ENCODE measurements at places on chromosomes 1 and 21.

DNA sequence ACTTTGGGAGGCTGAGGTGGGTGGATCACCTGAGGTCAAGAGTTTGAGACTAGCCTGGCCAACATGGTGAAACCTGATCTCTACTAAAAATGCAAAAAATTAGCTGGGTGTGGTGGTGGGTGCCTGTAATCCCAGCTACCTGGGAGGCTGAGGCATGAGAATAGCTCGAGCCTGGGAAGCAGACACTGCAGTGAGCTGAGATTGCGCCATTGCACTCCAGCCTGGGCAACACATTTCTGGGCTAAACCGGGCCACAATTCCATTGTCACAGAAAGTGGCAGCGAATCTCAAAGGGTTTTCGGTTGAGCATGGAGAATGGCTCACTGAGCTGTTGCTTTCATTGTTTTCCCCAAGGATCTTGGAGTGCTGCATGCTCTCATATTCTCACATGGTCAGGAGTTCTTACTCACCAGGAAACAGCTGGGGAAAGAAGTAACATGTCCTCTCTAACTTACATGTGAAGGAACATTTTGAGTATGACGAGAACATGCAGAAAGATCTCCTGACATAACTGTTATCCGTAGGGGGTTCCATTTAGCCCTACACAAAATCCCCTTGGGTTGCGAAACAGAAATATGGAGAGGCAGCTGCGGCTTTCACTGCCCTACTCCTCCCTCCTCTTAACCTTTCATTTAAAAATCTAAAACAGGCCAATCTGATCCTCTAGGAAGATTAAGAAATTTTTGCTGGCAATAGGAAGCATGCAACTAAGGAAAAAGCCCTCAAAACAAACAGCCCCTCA lies 341.1 kb downstream of the PCP4 start:
- no peak for DNase-seq

DNA sequence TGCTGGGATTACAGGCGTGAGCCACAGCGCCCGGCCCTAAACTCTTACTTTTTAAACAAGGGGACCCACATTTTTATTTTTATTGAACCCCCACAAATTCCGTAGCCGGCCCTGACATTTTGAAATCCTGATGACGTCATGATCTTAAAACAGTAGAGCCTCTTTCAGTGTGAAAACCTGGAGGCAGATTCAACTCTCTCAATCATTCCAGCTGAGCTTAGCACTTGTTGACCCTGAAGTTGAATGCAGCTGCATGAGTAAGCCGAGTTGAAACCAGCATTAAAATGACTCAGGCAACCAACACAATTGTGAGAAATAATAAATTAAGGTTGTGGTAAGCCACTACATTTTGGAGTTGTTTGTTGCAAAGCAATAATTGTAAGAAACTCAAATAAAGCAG lies 93.9 kb upstream of the ADGRL4 start:
- peak; percentile 77 for DNase-seq

- DNase-seq = no peak
These were observed 144.4 kb upstream of the NRIP1 start for GRCh38 chr21:15209224-15209623.

DNA sequence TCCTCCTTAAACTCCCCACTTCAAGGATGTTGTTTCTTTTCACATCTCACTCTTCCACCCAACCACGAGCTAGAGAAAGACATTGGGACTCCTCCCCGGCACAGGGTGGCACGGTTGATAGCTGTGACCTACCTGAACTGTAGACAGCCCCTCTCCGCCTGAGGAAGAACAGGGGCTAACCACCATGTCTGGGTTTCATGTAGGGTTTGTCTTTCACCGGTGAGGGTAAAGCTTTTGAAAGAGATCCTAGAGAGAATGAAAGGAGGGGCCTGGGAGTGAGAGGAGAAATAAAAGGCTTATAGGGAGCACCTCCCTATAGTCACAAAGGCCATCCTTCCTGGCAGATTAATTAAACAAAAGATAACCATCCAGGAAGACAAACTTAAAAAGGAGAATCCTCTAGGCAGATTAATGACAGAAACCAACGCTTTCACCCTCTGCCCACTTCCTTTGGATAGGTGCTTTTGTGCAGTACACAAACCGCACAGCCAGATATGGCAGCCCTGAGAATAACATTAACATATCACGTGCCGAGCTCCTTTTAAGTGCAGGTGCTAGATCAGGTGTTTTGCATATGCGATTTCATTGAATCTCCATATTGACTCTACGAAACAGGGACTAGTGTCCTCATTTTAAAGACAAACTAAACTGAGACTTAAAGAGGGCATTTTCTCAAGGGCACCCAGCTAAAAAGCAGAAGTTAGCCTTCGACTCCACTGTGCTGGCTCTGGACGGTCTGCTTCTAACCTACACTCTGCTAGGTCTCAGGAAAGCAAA lies 178.1 kb upstream of the RUNX1 start:
- no peak for DNase-seq

GRCh38 chr1:29179641-29180184 lies 2.0 kb downstream of the SRSF4 start:
- DNase-seq = no peak

GRCh38 chr1:119485201-119485600 lies 21.8 kb upstream of the HSD3B1 start:
- DNase-seq = no peak

DNA sequence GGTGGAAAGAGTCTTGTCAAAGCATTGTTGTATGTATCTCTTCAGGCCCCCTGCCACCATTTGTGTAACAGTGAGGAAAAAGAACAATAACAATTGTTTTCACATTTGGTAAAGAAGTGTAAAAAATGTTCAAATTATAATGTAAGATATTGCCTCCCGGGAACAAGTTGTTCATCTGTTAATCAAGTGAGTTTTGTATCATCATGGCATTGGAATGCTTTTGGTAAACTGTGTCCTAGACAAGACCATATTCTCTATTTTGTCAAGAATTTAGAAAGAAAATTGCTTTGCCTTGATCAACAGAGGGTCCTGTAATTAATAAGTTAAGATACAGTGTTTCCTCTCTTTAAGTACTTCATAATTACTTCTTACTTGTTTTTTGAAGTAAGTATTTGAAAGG lies 692.0 kb upstream of the NR5A2 start:
- DNase-seq = no peak

GRCh38 chr1:165144757-165145397 lies 211.6 kb downstream of the LMX1A start:
- peak; percentile 7 for DNase-seq

DNA sequence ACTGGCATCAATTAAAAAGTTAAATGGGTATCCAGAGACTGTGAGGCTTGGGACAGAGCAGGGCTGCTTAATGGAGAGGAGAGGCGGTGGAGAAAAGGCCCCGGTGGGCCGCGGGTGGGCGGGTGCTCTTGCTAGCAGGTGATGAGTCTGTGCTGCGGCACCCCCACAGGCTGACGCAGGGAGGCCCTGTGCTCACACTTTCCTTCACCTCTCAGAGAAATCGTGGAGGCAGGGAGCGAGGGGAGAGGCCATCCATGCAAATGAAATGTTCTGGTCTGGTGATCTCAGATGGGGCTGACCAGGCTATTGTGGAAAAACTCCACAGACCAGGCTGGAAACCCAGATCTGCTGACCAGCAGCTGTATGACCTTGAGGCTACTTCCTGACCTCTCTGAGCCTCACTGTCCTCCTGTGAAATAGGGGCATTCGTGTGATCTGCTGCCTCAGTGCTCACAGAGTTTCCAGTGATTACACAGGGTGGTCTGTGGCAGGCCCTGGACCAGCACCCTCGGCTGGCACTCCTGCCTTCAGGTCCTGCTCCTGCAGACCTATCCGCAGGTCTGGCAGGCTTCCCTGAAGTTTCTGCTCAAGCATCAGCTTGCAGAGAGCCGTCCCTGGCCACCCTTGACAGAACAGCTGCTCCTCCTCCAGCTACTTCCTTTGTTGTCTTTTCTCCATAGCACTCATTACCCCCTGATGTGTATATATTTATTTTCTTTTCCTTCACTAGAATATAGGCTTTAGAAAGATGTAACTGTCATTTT lies 89.2 kb downstream of the BEND5 start:
- no peak for DNase-seq

DNA sequence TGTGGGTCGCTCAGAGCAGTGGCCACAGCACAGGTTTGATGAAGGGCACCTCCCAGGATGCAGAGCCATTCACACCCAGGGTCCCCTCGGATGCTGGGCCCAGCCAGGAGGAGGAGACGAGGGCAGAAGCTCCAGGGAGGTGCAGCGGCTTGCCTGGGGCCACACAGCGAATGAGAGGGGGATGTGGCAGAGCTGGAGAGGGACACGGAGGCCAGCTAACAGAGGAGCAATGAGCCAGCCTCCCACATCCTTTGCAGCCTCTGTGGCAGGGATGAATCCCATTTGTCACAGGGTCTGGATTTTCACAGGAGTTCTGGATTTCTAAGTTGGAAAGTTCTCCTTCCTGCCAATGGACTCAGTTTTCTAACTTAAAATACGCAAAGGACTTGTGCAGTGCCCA lies 35.9 kb downstream of the CHD5 start:
- DNase-seq = no peak

- DNase-seq = no peak
These were observed 6.0 kb downstream of the POFUT2 start for GRCh38 chr21:45281411-45282282.

- DNase-seq = no peak
These were observed at the start of gene ACTL8 for GRCh38 chr1:17755120-17755519. TSS of gene ACTL8 (plus strand) at chr1:17755333. CDS start at chr1:17823009, 67,676 bp downstream.

DNA sequence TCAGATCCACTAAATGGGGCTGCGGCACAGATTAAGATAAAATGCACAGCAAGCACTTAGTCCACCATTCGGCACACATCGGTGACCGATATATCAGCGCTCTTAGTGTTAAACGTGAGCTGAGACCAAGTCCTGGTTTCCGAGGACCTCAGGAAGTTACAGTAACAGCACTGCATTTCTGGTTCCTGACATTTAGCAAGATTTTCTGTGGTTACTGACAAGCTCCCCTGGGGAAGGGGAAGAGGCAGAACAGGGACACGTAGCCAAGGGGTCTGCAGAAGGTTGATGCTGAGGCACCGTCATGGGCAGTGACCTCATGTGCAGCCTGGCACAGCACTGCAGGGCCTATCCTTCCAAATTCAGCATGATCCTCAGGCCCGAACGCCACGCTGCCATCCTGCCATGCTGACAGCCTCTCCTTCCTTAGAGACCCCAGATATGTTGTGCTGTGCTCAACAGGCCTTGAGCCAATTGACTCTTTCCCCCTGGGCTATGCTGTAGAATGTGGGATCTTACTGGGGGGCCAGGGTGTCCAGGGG lies 13.4 kb upstream of the PEF1 start:
- DNase-seq = no peak

- no peak for DNase-seq
These were observed 9.2 kb upstream of the ENAH start for GRCh38 chr1:225662155-225662554.

- no peak for DNase-seq
These were observed 47.7 kb upstream of the PPM1J start for GRCh38 chr1:112762541-112763500.

GRCh38 chr1:221429264-221429663 lies 312.6 kb downstream of the DUSP10 start:
- peak; percentile 4 for DNase-seq

- no peak for DNase-seq
These were observed 106.7 kb upstream of the GNG12 start for GRCh38 chr1:67939942-67940341.

DNA sequence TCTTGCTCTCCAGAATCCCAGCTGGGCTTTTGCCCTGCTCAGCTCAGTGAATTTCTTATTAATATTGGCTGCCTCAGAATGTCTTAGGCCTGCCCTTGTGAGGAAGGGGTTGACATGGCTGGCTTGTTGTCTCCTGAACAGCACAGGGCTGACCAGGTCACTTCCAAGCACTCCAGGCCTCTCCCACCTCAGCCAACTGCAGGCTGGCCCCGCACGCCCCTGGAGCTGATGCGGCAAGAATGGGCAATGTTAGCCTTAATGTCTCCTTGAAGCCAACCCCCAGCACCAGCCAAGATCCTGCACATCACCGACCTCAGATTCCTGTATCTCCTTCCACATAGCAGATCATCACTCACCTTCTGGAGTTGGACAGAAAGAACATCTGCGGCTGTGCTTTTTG lies 598.6 kb downstream of the AJAP1 start:
- DNase-seq = no peak

DNA sequence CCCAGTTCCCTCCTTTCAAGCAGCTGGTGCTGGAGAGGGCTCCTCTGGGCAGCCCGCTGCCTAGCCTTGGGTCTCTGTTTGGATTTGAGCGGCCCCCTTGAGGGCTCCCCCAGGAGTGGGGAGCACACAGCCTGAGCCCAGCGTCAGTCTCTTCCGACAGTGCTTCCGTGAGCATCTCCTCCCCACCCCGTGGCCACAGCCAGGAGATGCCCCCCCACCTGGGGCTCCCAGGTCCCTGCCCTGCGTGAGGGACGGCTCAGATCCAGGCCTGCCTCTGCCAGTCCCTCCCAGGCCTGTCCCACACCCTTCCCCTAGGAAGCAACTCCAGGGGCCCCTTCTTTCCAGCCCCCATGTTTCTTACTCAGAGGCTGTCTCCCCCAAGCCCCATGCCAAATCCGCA lies 3.5 kb downstream of the SAMD11 start:
- DNase-seq = no peak

DNA sequence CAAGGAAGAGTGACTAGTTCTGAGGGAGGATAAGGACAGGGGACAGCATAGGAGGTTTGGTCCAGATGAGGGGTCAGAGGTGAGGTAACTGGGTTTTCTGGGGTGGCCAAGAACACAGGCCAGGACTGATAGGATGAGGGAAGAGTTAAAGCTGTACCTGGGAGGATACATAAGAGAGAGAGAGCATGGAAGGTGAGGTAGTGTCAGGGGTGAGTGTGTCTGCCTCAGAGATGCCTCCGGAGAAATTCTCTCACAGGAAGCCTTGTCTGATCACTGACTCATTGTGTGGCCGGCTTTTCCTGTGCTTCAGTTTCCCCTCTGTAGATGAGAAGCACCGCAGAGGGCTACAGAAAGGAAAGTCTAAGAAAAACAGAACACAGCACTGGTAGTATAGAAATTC lies 40.2 kb downstream of the FASLG start:
- peak; percentile 80 for DNase-seq

DNA sequence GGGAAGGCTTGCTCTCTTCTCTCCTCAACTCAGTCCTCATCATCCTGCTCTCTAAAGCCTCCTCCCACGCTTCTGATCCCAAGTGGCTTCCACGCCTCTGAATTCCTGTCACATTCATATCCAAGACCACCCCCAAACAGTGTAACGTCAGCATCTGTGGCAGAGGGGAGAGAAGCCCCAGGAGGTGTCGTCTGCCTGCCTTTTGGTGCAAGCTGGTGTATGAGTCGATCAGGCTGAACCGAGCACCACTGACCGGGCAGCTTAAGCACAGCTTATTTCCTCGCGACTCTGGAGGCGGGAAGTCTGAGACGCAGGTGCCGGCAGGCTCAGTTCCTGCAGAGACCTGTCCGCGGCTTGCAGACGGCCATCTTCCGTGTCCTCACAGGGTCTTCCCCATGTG lies 123.8 kb upstream of the RAB4A start:
- DNase-seq = no peak

- no peak for DNase-seq
These were observed 299 bp upstream of the PROX1 start for GRCh38 chr1:213987422-213987926.

GRCh38 chr1:180243517-180244221 lies 13.6 kb downstream of the LHX4 start:
- DNase-seq = no peak

- DNase-seq = no peak
These were observed 34.0 kb upstream of the CHIT1 start for GRCh38 chr1:203263496-203263895.

GRCh38 chr1:95582746-95583145 lies 348.7 kb downstream of the RWDD3 start:
- DNase-seq = no peak
